Stimulated activated CD4-positive, alpha-beta T cell treated with anti-CD3 and anti-CD28 coated beads, Interleukin-2, amount 100 ng/mL, for 24 hours (primary cell): ENCODE measurements at places on chromosomes 4 and X.

DNA sequence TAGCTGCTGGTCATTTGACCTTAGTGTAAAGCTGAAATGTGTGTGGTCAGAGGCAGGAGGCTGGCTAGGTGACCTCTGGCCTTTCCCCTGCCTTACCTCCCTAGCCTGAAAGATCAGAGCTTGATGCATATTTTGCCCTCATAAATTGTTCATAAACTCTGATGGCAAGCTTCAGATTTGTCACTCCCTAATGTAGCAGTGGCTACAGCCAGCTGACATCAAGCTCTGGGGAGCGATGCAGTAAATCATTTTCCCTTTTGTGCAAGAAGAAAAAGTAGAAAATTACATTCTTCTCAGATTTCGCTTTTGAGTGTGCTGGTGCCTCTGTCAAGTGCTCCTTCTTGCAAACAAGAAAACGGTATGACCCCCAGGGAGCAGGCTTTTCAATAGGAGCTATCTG, 87.7 kb upstream of the MAGEA4 start:
- DNase-seq = no peak

DNA sequence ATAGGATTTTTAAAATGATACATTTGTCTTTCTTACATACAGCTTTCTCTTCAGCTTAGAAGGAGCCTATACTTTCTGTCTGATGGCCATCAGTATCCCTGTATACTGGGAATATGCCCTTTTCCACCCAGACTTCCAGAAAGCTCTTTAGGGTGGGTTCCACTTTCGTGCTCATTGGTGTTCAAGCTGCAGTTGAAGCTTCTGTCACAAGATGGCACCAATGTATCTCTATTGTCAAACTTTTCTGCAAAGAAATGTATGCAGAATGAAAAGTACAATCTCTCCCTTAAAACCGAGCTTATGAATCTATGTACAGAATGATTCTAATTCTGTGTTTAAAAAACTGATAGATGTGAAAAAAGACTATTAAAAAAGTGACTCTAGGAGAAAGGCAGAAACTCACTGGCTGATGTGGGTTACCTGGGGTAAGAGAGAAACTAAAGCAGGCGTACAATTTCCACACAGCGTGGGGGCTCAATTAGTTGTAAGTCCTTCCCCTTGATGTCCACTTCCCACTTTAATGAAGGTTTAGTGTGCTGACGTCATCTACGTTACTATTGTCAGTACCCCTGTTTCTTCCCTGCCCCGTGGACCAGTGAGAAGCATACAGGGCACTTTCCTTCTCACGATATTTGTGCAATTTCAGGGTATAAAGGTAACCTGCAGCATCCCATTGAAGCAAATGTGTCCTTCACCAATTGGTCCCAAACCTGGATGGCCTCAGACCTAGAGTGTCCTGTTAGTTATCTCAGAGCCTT, 57.3 kb upstream of the TCEAL2 start:
- DNase-seq = peak; percentile 5

DNA sequence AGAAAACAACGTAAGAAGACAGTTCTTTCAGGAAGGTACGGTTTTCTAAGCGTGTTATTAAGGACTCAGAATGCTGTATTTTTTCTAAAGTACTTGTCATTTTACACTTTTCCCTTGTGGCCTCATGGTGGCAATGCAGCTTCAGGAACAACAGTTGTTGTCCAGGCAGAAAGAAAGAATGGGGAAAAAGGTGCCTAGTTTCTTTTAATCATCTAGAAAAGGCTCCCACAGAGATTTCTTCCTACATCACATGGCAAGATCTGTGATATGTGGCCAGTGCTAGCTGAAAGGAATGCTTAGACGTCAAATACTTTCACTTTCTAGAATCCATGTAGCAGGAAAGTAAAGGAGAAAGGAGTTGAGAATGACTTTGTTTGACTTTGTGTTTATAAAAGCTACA, 49.0 kb upstream of the TRAM1L1 start:
- DNase-seq = no peak

GRCh38 chr4:40749717-40750460, at the start of gene NSUN7:
Gene NSUN7, plus strand, starts transcription at chr4:40749955. Its CDS starts 739 bp downstream, at chr4:40750694.
- peak; percentile 24 for DNase-seq

GRCh38 chr4:139922406-139923024, 231.5 kb downstream of the MAML3 start:
- no peak for DNase-seq

DNA sequence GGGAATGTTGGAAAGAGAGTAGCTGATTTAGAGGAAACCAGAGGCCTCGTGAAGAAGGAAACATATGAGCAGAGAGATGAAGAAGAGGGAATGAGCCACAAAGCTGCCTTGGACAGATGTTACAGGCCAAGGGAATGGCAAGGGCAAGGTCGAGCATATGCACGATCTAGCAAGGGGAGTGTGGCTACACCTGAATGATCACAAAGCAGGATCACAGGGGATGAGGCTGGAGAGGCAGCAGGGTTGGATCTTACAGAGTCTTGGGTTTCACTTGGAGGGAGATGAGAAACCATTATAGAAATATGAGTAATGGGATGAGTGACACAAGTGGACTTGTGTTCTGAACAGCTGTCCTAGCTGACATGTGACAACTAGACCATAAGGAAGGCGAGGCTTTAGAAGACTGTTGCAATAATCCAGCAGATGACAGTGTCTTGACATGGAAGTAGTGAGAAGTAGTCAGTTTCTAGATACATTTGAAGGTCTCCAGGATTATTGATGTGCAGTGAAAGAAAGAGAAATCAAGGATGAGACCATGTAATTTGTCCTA, 58.7 kb downstream of the RASGEF1B start:
- no peak for DNase-seq

DNA sequence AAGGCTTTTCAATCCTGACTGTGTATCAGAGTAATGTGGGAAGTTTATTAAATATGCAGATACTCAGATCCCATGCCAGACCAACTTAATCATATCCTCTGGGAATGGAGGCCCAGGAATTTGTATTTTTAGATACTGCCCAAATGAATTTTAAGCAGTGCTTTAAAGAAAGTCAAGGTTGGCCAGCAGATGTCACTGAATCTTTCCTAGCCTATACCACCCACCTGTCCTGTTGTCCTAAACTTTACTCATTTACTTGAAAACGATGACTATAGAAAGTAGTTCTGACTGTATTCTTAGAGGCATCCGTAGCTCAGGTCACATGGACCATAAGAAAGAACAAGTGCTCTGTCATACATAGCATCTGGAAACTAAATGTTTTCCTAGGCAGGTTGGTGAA, 79.9 kb downstream of the AMOT start:
- no peak for DNase-seq

- DNase-seq = no peak
These were observed 45.0 kb downstream of the TET2 start for GRCh38 chr4:105191621-105192210.

DNA sequence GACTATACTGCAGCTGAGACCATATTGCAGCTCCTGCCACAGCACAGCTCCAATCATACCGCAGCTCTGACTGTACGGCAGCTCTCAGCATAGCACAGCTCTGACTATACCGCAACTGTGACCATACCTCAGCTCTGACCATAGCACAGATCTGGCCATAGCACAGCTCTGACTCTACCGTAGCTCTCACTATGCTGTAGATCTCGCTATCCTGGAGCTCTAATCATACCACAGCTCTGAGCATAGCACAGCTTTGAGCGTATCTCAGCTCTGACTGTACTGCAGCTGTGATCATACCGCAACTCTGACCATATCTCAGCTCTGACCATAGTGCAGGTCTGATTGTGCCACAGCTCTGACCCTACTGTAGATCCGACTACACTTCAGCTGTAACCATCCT, 139.2 kb downstream of the ASMT start:
- DNase-seq = no peak

- no peak for DNase-seq
These were observed 9.3 kb downstream of the TMEM255A start for GRCh38 chrX:120301960-120302359.

DNA sequence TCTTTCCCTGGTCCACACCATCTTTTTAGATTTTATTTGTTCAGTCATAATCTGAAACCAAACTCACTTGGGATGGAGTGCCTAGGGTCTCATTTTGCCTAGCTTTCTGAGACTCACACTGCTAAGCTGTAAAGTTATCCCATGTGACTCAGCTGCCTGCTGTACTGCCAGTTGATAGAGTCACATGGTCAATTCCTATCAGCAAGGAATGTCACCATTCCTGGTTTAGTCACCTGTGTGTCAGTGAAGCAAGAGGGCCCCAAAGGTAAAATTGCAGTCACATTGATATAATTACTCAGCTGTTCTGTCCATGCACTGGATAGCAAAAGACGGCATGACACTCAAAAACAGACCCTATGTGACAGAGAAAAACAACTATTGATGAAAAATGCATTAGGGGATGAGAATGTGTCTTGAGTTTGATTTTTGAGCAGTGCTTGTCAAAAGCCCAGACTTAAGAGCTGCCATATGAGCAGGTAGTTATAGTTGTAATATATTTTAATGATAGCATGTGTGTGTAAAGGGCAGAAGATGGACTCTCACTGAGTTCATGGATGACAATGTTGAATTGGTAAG, 413.2 kb downstream of the PPARGC1A start:
- DNase-seq = no peak

DNA sequence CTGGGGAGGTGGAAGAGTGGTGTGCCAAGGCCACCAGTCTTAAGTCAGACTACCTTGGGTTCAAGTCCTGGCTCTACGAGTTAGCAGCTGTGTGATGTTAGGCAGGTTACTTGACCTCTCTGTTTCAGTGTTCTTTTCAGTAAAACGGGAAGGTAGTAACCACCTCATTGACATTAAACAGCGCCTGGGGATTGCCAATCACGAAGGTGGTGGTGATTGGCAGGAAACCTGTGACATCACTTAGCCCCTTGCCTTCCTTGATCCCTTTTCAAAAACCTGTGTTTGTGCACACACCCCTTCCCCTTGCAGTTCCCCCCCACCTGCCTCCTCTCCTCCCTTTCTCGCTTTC, 7.6 kb downstream of the KLF3 start:
- no peak for DNase-seq

DNA sequence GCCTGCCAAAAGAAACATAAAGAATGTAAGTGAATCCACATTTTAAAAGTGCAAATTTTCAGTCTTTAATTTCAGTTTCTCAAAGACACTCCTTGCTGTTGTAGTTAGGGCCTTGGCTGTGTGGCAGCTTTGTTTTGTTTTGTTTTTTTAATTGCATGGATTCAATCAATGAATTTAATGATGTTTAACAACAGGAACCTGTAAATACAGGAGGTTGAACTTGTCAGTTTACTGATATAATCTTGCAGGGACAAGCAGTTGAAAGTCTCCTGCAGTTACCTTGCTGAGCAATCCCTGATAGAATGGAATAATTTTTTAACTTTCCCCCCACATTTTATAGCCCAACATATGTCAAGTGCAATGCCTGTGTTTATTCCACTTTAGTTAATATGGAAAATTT, 528.3 kb upstream of the PCDH7 start:
- DNase-seq = no peak

DNA sequence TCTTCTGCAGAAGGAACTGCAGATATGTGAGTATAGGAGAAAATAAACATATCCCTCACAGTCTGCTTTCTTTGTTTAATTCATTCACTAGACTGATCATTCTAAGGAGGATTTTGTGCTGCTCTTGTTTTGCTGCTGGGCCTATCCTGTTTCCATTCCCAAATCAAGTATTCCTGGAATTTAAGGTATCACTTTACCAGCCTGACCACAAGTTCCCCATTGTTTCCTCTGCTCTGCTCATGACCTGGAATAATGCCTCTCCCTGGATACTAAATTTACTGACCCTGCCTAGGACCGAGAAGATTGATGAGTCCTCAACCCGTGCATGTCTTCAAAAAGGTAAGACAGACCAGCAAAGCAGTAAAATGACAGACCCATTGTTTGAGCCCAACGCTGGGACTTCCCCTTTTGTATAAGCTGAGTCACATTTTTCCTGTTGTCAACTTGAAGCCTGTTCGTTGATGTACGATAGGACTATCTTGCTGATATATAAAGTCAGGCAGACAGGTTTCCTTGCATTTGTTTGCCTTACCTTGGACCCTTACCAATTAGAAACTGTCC, 85.5 kb upstream of the TET2 start:
- peak; percentile 41 for DNase-seq

GRCh38 chrX:129931411-129932015, 25.5 kb downstream of the UTP14A start:
- DNase-seq = peak; percentile 48

DNA sequence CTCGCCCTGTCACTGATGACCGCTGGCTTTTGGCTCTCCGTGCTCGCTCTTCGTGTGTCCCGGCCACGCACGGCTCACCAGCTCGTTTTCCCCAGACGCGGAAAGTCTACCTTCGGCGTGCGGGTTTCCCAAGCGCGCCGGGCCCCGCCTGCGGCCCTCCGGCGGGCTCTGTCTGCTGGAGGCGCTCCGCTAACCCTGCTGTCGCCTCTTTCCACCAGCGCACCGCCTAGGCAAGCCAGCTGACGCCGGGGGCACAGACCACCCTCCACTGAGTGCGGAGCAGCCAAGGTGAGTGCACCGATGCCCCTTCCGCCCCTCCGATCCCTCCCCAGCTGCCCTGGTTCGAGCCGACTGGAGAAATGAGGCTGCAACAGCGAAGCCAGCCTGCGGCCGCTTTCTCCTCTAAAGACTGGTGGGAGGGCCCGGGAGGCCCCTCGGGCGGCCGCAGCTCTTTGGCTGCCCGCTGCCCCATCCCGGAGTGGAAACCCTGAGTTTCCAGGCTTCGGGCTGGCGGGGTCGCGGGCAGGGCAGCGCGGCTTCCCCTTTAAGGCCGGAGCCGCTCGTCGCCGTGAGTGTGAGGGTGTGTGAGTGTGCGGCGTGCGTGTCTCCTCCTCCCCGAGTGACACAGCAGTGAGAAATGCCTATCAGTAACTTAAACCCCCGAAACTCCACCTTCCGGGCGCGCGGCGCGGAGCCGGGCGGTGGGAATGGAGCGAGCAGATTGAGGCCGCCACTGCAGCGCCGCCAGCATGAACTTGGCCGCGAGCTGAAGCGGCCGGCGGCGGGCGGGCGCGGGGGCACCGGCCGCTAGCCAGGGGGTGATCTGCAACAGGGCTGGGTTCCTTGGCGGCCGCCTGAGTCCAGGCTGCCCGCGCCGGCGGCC, at the start of gene MAMLD1:
Gene MAMLD1 (plus strand): TSS at position 719 of the 883 bp plus-strand sequence. CDS start 82,200 bp downstream, outside the sequence.
- DNase-seq = peak; percentile 64

GRCh38 chrX:114465689-114466088, 118.2 kb upstream of the HTR2C start:
- DNase-seq = no peak

DNA sequence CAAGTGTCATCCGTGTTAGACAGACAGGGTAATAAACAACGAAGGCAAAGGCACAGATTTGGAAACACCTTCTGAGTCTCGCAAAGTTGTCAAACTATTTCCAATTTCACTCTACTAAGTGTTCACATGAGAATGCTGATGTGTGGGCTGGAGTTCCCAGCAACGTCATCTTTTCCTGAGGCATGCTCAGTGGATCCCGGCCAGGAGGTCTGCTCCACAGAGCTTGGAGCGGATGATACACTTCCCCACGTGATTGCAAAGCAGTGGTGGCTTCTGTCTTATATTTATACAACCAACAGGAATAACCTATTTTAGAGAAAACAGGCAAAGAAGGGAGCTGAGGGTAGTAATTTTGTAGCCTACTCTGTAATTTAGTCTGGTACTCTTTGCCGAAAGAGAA, 40.1 kb upstream of the PDK3 start:
- DNase-seq = no peak

- no peak for DNase-seq
These were observed 143.1 kb downstream of the TRAM1L1 start for GRCh38 chr4:116942315-116942714.

- DNase-seq = no peak
These were observed 222.3 kb upstream of the AGTR2 start for GRCh38 chrX:115948018-115948923.
